ENCODE measurements at places on chromosomes 3 and 15.

DNA sequence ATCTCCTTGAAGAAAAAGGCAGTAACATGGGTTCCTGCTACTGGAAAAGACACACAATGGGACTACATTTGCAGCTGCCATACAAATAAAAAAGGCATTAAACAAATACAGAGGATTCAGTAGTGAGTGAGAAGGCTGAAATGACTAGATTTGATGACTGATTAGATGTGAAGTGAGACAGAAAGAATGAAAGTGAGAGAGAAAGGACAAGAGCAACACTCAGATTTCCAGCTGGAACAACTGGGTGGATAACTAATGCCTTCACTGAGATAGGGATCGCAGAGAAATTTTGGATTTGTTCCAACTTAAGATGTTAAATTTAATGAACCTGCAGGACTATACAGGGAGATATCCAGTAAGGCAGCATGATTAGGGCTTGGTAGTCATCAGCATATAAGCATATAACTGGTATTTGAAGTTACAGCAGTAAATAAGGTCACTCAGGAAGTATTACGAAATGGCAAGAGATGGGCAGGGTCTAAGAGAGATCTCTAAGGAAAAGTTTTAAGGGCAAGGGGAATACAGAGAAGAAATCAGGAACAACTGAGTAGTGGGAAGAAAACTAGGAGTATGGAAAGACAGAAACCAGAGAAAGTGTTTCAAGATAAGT is 8.2 kb downstream of the OSBPL11 start:
- DNase-seq: no peak

- no peak for DNase-seq
Observed at GRCh38 chr3:188008582-188009213, 145.3 kb upstream of the LPP start.

GRCh38 chr15:76988867-76989780 is 5.8 kb upstream of the PSTPIP1 start:
- DNase-seq: no peak

GRCh38 chr15:64683378-64683777 is 92.0 kb downstream of the RBPMS2 start:
- DNase-seq: no peak
